GM13977 (cell line): ENCODE measurements at places on chromosomes 7 and 10.

DNA sequence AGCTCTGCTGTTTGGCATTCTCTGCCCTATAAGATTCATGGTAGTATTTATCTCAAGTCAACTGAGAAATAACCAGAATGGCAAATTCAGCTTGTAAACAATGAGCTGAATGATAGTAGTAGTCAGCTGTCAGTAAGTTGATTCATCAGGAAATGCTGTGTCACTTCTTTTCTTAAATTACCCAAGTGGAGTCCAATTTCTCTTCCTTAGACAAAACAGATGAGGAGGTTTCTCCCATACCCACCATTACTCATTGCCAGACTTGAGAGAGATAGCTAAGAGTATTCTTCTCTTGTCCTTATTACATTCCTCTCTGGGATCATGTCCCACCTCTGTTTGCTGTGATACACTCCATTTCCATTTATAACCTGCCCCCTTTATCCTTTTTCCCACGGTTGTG is 159.8 kb upstream of the STEAP1 start:
- DNase-seq, result no peak

DNA sequence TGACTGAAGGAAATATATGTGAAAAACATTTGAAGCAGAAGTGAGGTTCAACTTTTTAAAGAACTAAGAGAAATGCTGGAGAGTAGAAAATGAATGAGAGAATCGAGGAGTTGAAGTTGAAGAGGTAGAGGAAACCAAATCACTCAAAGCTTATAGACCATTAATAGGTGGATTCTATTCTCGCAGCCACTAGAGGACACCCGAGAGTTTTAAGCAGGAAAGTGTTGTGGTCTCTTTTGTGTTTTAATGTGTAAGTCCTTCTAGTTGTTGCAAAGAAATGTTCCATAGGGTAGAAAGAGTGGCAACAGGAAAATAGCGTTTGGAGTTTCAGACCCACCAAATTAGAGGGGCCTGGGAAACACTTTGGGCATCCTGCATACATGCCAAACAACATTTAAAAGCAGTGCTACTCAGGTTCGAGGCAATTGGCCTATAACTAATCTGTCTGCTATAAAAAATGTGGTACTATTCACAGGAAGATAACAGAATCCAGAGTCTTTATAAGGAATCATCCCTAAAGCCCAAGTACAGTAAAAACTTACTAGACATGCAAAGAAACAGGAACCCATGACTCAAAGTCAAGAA is 75.3 kb upstream of the TAS2R16 start:
- peak; percentile 26 for DNase-seq

- no peak for DNase-seq
These were observed 99.2 kb downstream of the SUGCT start for GRCh38 chr7:40234046-40234445.

- no peak for DNase-seq
These were observed 68.1 kb downstream of the TNS3 start for GRCh38 chr7:47513741-47514241.

GRCh38 chr7:88344956-88345832 is 38.5 kb upstream of the STEAP4 start:
- DNase-seq, result no peak

- no peak for DNase-seq
These were observed 137.0 kb downstream of the RAMP3 start for GRCh38 chr7:45294559-45294958.

DNA sequence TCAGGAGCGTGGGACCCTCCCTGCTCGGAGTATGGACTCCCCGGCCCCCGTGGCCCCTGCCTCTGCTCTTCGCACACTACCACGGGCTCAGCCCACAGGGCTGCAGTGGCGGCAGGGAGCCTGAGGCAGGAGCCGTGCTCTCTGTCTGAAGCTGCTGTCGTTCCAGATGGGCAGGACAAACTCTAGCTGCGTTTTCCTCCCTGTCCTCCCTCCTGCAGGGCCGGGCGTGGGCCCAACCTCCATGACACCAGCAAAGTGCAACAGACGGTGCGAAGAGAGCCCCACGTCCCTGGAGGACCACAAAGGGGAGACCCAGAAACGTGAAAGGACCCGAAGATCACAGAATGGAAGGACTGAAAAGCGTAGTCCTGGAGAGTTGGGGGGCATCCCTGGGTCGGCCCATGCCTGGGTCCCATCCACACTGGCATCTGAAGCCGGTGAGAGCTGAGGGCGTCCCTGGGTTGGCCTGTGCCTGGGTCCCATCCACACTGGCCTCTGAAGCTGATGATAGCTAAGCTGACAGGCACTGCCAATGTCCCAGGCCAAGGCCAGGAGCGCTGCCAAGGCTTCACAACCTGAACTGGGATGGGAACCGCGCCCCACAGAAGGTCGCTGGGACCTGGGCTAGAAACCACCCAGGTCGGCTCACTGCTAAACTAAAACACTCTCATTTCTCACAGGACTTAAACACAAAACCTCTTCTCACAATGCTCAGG is 267.0 kb downstream of the MAD1L1 start:
- DNase-seq, result no peak

DNA sequence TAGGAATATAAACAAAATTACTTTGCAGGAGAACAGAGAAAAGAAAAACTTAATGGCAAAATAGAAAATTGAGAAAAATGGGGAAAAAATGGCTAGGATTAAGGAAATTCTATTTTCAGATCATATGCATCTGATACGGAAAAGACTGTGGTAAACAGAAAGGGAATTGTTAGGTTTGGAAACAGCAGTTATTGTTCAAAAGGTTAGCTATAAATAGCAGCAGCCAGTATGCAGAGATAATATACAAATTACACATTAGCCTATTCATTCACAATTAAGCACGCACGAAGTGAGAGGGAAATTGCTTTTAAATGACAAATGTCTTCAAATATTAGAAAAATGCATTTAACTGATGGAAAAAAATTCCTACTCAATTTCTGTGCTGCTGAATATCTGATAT is 224.1 kb upstream of the FAM3C start:
- DNase-seq, result no peak

DNA sequence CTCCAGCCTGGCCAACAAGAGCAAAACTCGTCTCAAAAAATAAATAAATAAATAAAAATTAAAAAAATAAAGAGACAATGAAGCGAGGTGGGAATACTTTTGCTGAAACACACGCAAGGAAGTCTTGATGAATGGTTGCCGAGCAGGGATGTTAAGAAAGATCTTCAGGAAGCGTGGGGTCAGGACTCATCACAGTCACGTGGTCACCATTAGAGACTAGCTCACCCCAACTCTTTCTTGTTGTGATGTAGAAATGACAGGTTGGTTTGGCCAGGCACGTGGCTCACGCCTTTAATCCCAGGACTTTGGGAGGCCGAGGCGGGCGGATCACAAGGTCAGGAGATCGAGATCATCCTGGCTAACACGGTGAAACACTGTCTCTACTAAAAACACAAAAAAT is 28.9 kb upstream of the BAIAP2L1 start:
- no peak for DNase-seq

GRCh38 chr7:25391961-25392587 is 163.8 kb upstream of the NPVF start:
- DNase-seq, result no peak

- no peak for DNase-seq
These were observed 41.2 kb upstream of the ACSL5 start for GRCh38 chr10:112332509-112333228.

- no peak for DNase-seq
These were observed 408.2 kb downstream of the DNAJB6 start for GRCh38 chr7:157744786-157745601.

- no peak for DNase-seq
These were observed 65.3 kb upstream of the ZMIZ1 start for GRCh38 chr10:79003183-79004100.

- DNase-seq, result peak; percentile 67
These were observed 340.3 kb upstream of the PRKCQ start for GRCh38 chr10:6920072-6921019.

GRCh38 chr10:101683276-101683675 is 11.7 kb downstream of the FBXW4 start:
- DNase-seq, result no peak

GRCh38 chr7:1883031-1883761 is 213.1 kb downstream of the ELFN1 start:
- no peak for DNase-seq

- no peak for DNase-seq
These were observed 92.1 kb downstream of the CYP51A1 start for GRCh38 chr7:92042056-92042737.

DNA sequence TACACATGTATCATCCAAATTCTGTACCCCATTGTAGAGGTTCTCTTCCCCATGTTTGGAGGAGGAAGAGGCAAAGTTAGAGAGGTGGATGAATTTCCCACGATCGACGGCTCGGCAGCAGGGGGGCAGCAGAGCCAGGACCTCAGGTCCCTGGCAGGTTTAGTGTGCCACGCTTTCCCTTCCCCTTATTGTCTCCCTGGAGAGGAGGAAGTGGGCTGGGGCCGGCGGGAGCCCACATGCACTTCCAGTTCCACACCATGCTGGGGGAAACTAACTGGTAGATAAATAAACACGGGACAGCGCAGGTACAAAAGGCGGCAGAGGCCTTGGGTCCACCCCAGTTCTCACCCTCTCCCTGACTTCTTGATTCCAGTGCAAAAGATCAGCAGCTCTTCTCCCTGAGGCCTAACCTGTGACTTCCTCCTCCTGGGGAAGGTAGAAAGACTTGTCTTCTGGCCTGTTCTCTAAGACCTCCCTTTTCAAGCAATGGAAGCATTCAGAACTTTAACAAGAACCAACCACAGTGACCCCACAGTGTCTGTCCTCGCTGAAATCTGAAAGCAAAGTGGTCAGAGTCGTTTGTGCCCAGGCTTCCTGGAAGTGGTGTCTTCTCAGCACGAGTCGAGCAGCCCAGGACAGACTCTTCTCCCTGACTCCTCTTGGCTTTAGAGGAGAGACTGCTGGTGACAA is 30.5 kb upstream of the SRGN start:
- DNase-seq, result no peak

DNA sequence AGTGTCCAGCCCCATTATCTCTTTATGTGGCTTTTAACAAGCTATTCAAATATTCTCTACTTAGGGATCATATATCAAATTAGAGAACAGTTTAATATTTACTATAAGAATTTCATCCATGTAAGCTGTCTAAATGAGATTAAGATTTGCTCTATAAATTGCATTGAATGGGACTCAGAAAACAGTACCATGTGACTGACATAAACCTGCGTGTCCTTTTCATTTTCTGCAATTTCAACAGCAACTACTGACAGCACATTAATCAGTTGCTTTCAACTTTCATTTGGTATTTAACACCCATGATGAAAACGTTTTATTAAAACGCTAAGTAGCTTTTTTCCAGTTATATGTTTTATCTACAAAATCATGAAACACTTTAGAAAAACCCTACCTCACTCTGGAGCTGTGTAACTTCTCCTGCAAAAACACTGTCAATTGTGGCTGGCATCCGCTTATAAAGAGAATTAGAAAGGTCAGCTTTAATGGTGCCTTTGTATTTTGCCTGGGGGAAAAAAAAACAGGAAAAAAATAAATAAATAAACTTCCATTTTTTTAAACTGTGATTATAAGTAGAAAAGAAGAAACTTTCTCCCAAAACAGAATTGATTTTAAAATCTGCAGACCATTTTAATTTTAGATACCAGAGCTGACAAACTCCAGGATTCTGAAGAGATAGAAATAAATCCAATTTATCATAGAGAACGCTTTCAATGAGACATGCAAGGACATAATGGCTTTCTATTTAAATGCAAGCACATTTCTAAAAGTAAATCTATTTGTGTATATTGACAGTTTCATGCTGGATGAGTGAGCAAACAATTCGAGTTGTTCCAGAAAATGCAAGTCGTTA is 9.2 kb downstream of the NEBL start:
- no peak for DNase-seq

DNA sequence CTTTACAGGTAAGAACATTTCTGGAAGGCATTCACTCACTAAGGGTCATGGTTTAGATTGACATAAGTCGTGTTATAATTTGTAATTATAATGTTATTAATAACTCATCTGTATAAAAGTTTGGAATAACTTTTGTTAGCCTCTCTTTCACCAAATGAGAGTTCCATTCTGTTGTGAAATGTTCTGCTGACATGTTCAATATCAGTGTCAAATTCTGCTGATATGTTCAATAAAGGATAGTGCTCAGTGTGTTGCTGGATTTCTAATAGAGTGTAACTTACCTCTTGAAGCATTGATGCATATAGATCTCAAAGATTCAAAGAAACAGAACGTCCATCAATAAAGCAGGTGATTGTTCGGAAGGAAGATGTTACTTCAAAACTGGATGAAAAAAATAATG is 30.6 kb downstream of the ANLN start:
- no peak for DNase-seq

DNA sequence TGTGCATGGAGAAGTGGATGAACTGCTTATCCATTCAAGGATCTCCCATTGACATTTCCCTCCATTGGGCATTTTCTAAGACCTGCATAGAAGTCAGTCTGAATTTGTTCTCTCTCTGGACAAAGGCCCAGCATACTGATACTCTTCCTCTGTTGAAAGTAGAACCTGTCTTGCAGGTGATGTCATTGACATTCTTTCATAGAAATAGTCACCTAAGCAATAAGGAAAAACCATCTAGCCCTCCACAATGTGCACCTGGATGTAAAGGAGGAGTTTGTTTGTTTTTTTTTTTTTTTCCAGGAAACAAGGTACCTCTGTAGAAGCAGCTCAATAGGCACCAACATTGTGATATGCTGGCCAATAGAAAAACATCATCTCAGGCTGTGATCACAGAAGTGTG is 150.4 kb downstream of the DPY19L1 start:
- DNase-seq, result no peak

DNA sequence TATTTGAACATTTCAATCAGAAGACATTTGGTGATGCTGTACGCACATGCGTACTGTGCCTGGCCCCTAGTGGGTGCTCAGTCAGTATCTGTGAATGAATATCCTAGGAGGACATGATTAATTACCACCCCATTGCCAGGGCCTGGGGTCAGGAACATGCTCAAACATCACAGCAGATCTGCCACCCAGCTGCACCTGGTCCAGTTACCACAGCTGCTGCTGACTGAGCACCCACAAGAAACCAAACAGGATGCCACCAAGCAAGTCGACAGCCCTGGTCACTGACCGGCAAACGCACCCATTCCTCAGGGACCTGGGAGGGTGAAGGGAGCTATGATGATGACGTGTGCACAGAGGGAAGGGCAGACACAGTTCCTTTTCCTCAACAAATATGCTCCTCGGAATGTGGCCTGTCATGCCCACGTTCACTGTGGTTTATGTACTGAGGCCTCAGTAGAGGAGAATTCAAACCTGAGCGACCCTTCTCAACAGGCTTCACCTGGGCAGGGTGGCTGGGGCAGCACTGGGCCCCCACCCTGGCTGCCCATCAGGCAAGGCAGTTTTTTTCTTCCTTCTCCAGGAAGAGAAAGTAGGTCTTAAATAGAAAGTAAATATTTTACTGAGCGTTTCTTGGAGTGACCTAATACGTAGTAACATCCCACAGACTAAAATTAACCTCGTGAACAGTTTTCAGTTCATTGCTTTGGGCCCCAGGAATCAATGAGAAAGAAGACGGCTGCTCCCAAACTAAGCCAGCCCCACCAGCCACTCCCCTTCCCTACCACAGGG is 13.4 kb downstream of the CTBP2 start:
- peak; percentile 55 for DNase-seq

- no peak for DNase-seq
These were observed 6.6 kb downstream of the VOPP1 start for GRCh38 chr7:55565681-55566080.
